ENCODE measurements at places on chromosomes 1 and 21.

DNA sequence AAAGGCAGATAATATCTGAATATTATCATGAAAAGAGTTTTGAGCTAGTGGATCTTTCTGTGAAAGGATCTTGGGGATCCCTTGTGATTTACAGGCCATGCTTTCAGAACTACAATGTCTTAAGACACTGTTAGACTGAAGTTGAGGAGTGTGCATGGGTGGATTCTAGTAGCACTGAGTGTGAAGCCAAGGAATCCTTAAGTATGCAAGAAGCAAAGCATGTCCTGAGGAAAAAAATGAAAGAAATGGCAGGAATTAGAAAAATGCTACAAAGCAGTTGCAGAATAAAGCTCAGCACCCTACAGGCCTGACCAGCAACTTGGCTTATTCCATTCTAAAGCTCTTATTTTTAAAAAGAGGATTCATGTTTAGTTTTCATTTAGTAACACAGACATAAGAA is 11.9 kb downstream of the STX6 start:
- no peak for DNase-seq

DNA sequence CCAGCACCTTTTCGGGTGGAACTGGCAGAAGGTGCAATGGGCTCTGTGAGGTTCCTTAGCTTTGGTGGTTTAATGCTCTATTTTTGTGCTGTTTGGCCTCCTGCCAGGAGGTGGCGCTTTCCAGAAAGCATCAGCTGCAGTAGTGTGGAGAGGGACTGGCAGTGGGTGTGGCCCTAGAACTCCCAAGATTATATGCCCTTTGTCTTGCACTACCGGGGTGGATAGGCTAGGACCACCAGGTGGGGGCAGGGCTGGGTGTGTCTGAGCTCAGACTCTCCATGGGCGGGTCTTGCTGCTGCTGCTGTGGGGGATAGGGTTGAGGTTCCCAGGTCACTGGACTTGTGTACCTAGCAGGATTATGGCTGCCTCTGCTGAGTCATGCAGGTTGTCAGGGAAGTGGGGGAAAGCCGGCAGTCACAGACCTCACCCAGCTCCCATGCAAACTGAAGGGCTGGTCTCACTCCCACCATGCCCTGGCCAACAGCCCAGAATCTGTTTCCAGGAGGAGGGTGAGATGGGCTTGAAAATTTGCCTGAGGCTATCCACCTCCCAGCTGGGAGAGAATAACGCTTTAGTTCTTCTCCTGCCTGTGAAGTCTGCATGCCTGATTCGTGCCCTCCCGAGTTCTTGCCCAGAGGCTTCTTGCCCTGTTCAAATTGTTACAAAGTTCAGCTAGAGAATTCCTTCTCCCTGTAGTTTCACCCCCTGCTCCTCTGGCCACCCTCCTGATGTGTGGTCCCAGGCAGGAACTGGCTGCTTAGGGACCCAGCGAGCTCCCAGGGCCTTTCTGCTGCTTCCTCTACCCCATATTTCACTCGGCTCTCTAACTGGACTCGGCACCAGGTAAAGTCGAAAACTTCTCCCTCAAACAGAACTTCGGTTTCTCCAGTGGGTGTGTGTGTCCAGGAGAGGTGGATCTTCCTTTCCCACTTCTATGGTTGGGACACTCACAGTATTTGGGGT is 76.5 kb upstream of the BTG3 start:
- DNase-seq = peak; percentile 57

DNA sequence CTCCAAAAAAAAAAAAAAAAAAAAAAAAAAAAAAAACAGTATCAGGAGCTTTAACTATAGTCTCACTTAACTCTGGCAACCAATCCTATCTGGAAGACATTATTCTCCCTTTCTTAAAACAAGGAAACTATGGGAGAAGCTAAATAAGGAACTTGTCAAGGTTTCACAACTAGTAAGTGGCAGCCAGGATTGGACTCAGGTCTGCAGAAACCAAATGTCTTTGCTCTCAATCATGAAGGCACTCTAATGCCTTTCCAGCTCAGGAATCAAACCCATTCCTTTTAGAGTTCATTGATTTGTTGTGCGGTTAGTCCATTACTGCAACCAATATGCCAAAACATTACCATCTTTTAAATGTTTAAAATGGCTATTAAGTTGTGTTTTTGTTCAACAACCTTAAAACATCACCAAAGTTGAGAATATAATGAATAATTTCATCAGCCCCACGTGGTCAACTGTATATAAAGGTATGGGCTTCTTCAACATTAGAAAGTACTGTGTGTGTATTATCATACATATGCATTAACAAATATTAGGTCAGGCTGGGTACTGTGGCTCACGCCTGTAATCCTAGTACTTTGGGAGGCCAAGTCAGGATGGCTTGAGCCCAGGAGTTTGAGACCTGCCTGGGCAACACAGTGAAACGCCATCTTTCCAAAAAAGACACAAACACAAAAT is 1.5 kb downstream of the EPRS1 start:
- DNase-seq = no peak

DNA sequence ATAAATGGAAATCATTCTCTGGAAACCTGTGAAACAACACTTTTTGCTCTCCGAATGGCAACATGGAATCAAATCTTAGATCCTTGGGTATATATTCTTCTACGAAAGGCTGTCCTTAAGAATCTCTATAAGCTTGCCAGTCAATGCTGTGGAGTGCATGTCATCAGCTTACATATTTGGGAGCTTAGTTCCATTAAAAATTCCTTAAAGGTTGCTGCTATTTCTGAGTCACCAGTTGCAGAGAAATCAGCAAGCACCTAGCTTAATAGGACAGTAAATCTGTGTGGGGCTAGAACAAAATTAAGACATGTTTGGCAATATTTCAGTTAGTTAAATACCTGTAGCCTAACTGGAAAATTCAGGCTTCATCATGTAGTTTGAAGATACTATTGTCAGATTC is 45.7 kb downstream of the PTGFR start:
- no peak for DNase-seq

- DNase-seq = no peak
These were observed 43.6 kb downstream of the ARID1A start for GRCh38 chr1:26739329-26739914.

GRCh38 chr1:3368059-3368458 is 86.4 kb upstream of the ARHGEF16 start:
- no peak for DNase-seq

- no peak for DNase-seq
These were observed 84.8 kb downstream of the KCND3 start for GRCh38 chr1:111904478-111905218.

GRCh38 chr1:41493117-41493536 is 8.6 kb upstream of the EDN2 start:
- no peak for DNase-seq

Measured in activated naive CD4-positive, alpha-beta T cell treated with anti-CD3 and anti-CD28 coated beads, Interleukin-2, amount 50 U/mL, for 16 hours (primary cell).